ENCODE measurements at places on chromosomes 2 and 18.

- DNase-seq = no peak
Measured at GRCh38 chr18:12754511-12754910, 51.7 kb downstream of the PSMG2 start.

DNA sequence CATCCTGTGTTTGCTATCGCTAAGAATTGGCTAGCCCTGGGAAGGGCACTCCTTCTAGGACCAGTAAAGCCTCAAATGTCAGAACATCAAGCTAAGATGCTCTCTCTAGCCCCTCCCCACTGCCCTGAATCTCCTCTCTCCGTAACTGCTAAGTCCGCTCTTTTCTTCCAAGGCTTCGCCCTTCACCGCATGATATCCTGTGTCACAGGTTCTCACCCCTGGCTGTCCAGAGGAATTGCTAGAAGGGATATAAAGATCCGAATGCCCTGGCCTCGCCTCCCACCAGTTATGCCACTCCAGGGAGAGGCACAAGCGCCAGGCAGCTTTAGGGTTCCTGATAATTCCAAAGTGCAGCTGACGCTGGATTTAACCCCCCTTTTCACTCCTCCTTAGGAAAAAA is 17.1 kb upstream of the GPR45 start:
- no peak for DNase-seq

DNA sequence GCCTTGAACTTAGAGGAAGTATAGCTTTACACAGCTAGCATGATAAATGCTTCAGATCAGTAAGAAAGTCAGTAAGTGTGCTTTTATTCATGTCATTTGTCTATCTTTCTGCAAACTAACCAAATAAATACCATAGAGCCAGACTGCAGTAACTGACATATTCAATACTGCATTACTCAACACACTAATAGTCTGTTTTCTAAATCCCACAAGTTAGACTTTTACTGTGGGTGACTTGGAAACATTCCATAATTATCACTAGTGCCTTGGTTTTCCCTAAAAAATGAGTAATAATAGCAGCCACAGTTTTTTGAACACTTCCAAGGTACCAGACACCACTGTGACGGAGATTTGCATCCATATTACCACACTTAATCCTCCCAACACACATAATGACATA is 33.0 kb downstream of the ACVR1 start:
- no peak for DNase-seq

DNA sequence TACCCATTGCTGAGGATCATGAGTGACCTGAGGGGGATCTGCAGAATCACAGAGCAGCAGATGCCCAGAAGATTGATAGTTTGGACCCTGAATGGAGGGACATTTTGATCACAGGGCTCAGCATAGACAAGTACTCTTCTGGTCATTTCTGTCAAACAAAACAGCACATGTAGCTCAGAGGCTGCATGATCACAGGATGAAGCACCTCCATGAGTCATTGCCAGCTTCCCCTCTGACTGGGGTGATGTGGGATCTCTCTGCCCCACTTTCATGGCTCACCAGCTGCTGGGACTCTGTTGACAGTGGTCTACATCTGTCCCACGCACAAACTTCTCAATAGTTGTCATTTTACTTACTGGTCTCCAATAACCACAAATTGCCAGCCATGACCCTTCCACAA is 264.1 kb downstream of the RPIA start:
- no peak for DNase-seq

DNA sequence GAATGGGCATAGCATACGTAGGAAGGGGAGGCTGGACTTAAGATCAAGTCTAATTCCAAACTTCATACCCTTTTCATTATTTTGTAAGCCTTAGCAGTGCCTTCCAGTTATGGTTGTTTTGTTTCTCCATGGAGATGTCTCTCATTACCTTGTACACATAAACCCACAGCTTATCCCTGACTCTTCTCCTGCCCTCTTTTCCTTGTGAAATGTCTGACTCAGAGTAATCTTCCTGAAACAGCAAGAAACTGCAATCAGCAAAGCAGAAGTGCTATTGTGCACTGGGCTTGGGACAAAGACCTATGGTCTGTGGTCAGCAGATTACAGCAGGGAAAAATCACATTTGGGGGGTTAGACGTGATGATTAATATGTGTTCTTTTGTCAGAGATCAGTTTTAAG is 176.7 kb downstream of the IKZF2 start:
- DNase-seq = no peak

DNA sequence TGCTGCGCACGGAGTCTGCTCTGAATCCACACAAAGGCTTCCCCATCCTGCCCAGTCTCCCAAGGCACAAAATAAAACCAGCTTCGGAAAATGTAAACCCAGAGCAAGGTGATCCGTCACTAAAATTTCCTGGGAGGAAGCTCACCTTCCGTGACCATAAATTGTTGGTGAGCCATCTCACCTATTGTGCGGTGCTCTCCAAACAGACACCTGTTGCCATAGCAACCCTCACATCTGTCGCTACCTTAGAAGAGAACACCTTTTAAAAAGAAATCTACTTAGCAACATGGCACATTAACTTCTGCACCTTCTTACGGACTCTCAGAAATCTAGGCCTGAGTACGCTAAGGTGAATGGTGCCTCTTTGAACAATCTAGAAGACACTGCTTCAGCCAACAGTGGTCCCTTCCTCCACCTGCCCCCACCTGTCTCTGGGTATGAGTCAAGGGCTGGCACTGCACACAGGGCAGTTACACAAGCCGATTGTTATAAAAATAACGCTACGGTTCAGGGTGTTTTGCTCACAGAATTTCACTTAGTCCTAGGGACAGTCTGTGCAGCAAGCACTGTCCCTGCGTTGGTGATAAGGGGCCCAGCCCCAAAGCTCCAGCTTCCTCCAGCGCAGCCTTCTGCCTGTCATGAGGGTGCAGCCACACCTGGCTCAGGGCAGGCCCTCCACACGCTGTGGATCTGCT is 114.9 kb upstream of the ID2 start:
- DNase-seq = no peak

DNA sequence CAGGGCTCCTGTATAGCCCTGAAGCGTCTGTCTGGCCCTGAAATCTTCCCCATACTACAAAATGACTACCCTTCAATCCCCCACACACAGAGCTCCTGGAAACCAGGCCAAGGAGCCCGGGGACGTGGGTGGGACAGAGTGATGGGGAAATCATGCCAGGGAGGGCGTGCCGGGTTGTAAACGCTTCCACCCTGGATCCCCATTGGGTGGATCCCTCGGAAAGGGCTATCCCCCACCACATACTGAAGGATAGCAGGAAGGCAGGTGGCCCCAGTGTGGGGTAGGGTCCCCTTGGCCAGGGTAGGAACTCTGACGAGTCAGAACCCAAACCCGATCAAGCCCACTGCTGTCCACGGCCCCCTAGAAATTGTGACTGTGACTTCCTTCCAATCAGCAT is 91.7 kb downstream of the INHBB start:
- no peak for DNase-seq

DNA sequence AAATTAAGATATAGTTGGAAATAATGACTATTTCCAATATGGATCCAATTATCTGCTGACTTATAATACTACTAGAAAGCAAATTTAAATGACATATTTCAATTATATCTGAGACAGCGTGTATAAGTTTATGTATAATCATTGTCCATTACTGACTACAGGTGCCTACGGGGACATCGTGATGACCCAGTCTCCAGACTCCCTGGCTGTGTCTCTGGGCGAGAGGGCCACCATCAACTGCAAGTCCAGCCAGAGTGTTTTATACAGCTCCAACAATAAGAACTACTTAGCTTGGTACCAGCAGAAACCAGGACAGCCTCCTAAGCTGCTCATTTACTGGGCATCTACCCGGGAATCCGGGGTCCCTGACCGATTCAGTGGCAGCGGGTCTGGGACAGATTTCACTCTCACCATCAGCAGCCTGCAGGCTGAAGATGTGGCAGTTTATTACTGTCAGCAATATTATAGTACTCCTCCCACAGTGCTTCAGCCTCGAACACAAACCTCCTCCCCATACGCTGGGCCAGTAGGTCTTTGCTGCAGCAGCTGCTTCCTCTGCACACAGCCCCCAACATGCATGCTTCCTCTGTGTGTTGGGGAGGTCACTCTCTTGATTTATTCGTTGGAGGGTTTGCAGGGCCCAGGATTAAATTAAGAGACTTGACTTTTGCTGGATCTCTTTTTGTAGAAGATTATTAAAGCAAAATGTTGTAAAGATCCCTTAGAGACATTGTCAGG is 194.4 kb downstream of the RPIA start:
- no peak for DNase-seq

DNA sequence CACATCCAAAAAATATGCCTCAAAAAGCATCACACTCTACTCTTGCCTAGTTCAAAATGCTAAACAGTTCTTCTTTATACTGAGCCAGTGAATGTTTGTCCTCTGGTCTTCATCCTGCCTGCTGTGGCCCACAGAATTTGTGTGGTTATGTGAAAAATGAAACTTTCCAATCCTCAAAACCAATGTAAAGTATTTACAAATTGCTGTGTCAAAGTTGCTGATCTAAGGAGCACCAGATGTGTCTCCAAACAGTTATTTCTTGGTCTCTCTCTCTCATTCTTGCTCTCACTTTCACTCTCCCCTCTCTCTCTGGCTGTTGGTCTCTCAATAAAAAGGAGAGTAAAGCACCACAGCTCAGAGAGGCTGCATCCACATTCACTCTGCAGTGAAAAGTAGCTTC is 23.0 kb downstream of the EPHA4 start:
- DNase-seq = no peak

GRCh38 chr2:178324077-178324476 is 126.9 kb downstream of the PRKRA start:
- DNase-seq = no peak

DNA sequence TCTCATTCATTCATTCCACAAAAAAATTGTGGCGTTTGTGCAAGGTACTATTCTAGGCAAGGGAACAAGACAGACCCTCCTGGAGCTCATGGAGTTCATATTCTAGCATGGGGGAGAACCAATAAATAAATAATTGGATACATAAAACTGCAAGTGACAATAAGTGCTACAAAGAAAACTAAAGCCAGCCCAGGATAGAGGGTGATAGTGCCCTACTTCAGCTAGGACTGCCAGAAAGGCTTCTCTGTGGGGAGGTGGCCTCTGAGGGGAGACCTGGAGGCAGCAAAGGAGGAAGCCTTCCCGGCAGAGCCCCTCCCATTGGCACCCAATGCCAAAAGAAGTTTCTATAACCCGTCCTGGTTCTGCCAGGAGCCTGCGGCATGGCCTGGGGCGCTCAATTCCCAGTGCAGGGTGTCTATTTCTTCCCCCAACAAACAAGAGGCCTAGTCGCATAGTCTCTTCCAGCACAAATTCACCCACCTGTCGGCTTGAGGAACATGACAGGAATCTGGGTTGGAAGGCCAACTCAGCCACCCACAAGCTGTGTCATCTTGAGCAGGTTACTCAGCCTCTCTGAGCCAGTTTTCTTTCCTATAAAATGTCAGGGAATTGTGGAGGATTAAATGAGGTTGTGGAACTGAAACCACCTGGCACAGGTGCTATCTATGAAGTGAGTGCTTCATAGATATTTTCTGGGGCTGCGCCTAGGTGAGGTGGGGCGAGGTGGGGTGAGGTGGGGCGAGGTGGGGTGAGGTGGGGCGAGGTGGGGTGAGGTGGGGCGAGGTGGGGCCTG is 94.3 kb downstream of the ZFP36L2 start:
- no peak for DNase-seq
